ENCODE measurements at places on chromosomes 12 and 14. TPM values are rescaled to one million over a fixed set of nuclear protein-coding genes. Genes with fewer than 3 reads are reported as not detected.

- no peak for DNase-seq
Measured at GRCh38 chr12:51246254-51246853, 7.7 kb downstream of the DAZAP2 start.

- no peak for DNase-seq
Measured at GRCh38 chr12:76919383-76920171, 40.8 kb upstream of the CSRP2 start.

DNA sequence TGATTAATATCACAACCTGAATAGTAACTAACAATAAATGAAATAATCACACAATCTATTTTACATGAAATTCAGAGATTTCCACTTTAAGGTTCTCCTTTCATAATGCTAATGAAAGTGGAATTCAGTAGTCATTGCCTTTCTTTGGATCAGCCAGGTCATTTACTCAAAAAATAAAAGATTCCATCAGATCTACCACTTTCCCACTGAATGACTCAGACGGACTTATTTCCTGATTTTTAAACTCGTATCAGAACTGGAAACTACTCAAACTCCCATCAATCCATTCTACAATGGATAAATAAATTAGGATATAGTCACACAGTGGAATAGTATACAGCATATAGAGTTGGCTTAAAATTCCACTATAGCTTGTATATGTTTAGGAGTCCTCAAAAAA, 237.1 kb downstream of the MED13L start:
- no peak for DNase-seq

DNA sequence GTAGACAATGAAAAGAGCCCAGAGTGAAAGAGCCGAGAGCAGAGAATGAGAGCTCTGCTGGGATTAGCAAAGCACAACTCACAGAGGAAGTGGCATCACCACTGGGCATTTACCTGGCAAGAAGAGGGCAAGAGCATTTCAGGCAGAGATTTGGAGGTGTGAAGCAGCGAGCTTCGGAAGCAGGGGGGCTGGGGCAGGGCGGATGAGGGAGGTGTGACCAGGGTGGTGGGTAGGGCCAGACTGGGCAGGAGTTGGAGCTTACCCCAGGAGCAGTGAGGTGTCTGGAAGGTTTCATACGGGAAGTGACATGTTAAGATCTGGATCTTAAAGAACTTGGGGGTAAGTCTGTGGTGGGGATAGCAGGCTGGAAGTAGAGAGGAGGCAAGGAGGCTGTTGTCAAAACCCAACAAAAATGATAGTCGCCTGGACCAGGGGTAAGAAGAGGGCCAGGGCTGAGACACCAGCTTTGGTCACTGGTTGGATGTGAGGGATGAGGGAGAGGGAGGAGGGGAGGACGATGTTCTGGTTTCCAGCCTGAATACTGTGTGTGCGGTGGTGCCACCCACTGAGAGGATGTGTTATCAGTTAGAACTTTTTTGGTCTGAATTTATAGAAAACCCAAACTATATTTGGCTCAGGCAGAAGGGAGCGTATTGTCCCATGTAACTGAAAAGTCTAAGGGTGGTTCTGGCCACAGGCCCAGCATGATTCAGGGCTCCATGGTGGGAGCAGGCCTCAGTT, 5.2 kb downstream of the SMIM41 start:
- no peak for DNase-seq

DNA sequence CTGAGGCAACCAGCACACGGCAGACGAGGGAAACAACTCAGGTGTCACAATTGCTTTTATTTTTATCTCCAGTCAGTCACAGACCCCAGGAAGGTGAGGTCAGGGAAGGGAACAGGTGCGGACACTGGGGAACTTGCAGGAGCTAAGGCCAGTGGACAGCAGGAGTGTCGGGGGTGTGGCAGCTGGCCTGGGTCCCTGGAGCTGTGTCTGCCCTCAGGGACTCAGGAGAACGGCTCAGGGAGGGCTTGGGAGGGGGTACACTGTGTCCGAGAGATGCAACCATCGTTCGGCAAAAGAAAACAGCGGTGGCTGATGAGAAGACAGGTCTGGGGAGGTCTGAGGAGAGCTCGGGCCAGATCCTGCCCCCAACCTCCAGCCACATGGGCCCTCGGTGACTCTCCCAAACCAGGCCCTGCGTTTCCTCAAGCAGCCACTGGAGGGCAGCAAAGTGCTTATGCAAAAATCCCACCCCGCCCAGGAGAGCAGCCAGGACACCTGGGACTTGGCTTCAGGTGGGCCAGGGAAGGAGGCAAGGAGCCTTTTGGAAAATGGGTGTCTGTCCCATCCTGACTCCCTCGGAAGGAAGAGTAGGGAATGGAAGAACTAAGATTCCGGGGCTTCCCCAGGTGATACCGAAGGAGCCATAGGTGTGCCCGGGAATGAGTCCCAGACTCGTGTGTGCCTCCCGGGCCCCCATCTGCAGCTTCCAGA, 24.1 kb upstream of the BCDIN3D start:
- peak; percentile 49 for DNase-seq

DNA sequence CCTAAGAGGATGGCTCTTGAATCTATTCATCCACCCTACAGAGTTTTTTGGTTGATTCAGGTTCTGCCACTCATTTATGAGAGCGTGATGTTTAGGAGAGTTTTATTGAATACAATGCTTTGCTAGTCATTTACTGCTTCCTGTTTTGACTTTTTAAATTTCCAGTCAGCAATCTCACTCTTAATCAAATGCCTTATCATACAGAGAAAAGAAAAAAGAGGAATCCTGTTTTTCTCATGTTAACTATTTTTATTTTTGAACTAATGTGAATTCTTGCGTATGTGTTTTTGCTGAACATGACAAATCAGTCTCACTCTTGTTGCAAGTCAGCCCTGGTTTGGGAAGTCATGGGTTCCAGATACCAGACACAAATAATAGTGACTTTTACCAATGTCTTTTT, 22.1 kb upstream of the LGMN start:
- DNase-seq, result no peak

GRCh38 chr12:113932381-113933196, 33.5 kb downstream of the RBM19 start:
- DNase-seq, result peak; percentile 24

GRCh38 chr14:105470350-105471296, 4.0 kb upstream of the CRIP2 start:
- no peak for DNase-seq

The STON2 gene
- total RNA-seq, result not detected

The C14orf180 gene
- not detected for total RNA-seq

- DNase-seq, result no peak
Measured at GRCh38 chr14:23128969-23129758, 10.1 kb upstream of the CEBPE start.

GRCh38 chr14:32702562-32702961, 236.1 kb upstream of the NPAS3 start:
- peak; percentile 52 for DNase-seq

GRCh38 chr12:41205070-41205709, 17.1 kb downstream of the PDZRN4 start:
- DNase-seq, result no peak

GRCh38 chr12:94754653-94755052, 104.3 kb upstream of the TMCC3 start:
- no peak for DNase-seq
